Activated CD4-positive, alpha-beta T cell treated with anti-CD3 and anti-CD28 coated beads for 36 hours (primary cell): ENCODE measurements at places on chromosomes 5 and 9. TPM values are rescaled to one million over a fixed set of nuclear protein-coding genes. Genes with fewer than 3 reads are reported as not detected.

GRCh38 chr5:139828207-139828895 lies 32.7 kb downstream of the PSD2 start:
- DNase-seq: no peak

DNA sequence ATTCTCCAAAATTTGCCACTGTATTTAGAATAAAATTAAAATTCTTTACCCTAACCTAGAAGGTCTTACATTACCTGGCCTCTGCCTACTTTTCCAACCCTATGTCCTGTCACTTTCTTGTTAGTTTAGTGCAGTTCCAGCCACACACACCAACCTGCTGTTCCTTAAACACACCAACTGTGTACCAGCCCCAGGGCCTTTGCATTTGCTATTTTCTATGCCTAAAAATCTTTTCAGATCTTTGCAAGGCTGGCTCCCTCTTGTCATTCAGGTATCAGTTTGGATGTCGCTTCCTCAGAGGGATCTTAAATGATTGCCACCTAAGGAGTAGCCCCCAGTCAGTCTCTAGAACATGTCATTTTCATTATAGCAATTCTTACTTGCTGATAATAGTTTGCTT lies 17.7 kb upstream of the NRG2 start:
- no peak for DNase-seq

HSPB3 gene
- total RNA-seq: not detected

GRCh38 chr5:143685246-143685815 lies 126.6 kb upstream of the HMHB1 start:
- DNase-seq: no peak

GRCh38 chr9:74773886-74774479 lies 113.7 kb downstream of the TRPM6 start:
- DNase-seq: peak; percentile 85

DNA sequence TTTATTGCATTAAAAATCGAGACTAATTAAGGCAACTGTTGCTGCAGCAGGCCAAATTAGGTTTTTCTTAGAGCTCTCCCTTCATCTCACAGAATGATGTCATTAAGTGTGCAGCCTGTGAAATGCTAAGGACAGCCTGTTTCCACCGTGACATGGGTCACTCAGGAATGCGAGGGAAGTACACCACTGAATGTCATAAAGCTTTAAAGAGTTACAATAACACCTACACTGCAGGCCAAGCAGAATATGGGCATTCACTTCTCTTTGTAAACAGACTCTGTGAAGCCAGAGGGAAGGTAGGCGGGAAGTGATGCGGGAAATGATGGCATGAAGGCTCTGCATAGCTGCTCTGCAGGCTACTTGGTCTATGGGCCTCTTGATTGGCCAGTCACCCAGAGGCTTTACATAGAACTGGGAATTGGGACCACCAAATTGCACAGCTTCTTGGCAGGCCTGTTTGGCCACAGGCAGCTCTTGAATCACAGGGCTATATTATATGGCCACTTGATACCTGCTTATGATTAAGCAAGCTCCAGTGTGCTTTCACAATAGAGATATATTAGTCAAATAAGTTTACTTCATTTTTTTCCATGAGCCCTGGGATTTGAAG lies 28.4 kb upstream of the AOPEP start:
- no peak for DNase-seq

- no peak for DNase-seq
These were observed 44.3 kb upstream of the TESK1 start for GRCh38 chr9:35560625-35561337.

MAMDC2 gene
- not detected for total RNA-seq

PCDHGC3 gene
- 0.16 TPM for total RNA-seq

DNA sequence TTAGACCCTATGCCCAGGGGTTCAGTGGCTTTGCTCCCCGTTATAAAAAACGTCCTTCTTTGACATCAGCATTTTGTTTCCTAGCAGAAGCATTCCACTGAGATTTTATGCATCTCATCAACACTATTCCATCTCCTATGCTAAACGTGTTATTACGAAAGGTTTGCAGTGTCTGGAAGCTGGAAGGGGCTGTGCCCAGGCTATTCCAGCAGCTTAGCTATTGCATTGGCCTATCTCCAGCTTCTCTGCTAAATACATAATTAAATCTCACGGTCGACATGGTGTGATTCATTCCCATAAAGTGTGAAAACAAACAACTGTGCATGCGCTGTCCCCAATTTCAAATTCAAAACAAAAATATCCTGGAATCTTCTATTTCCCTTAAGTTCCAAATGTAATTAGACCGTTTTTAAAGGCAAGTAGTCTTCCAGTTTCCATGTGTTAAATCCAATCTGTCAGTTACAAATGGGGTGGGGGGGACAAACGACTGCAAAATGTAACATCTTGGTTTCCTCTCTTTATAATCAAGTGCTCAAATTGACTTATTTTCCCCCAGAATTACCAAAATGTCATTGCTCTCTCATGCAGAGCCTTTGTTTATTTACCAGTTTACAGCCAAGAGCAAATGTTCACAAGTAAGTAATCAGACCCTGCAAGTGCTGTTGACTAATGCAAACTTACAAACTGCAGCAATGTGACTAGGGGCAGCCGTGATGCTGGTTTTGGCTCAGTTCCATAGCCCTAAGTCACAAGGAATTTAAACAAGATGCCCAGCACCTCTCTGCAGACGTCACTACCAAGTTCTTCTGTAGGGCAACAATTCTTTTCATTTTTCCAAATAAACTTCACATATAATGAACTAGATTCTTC lies 212.3 kb upstream of the RORB start:
- no peak for DNase-seq

- no peak for DNase-seq
These were observed 30.3 kb upstream of the DENND4C start for GRCh38 chr9:19200229-19200628.

C5orf52 gene
- not detected for total RNA-seq

GRCh38 chr9:70484232-70485130 lies 70.0 kb upstream of the KLF9 start:
- DNase-seq: no peak

GRCh38 chr5:136062366-136063274 lies 33.8 kb downstream of the TGFBI start:
- peak; percentile 51 for DNase-seq

GRCh38 chr9:135248721-135249120 lies 161.3 kb downstream of the OLFM1 start:
- DNase-seq: no peak

GRIN3A gene
- not detected for total RNA-seq

DNA sequence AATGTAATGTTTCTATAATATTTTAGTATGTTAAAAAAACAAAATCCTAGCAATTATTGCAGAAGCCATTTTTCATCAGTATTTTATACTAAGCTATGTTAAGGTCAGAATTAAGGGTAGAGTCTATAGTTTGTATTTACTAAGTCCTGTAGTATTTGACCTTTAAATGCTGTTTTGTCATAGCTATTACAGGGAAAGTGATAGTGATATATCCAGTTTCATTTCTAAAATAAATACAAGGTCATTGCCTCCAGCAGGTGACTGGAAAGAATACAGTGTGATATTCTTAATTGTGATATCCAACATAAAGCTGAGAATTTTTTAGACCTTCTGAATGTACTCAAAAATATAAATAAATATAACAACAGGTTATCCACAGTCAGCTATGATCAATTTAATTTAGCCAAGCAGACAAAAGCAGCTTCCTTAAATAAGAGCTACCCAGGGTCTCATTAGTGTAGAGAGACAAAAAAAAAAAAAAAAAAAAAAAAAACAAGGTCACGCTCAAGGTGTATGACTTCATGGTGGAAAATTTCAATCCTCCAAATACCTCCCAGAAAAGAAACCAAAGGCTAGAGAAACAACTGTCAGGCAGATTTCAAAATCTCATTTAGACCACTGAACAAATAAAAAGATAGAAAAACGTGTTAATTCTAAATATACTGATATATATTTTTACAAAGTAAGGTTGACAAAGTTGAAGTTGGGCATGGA lies 278.7 kb downstream of the HCN1 start:
- no peak for DNase-seq

- no peak for DNase-seq
These were observed 297.9 kb downstream of the EFNA5 start for GRCh38 chr5:107372723-107373450.

DNA sequence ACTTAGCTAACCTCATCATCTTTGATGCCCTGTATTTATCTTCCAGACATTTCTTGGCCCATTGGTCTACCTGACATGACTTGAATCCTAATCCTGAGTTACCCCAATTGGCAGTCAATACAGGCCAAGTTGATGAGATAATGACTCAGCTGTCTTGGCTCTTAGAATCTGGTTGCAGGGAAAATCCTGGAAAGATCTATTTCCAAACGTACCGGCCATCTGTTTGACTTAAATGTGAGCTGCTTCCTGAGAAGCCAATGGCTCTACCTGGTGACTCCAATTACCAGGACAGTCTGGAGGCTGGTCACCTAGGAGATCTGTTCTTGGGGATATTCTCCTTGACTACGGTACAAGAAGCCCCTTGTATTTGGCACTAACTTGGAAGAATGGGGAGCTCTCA lies 475.2 kb upstream of the BRINP1 start:
- no peak for DNase-seq

- no peak for DNase-seq
These were observed 126.9 kb downstream of the TLE1 start for GRCh38 chr9:81562231-81563019.

RNF20 gene
- 46.4 TPM for total RNA-seq

PTGS1 gene
- not detected for total RNA-seq

DNA sequence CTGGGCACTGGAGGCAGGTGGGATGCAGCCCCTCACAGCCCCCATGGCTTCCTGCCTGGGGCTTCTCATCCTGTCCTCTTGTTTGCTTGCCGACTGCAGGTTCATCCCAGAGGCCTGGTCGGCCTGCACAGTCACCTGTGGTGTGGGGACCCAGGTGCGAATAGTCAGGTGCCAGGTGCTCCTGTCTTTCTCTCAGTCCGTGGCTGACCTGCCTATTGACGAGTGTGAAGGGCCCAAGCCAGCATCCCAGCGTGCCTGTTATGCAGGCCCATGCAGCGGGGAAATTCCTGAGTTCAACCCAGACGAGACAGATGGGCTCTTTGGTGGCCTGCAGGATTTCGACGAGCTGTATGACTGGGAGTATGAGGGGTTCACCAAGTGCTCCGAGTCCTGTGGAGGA lies 232.7 kb downstream of the ADAMTSL1 start:
- DNase-seq: no peak

GRCh38 chr5:2511706-2512105 lies 239.8 kb downstream of the IRX2 start:
- DNase-seq: no peak

GRCh38 chr5:146027751-146028150 lies 77.6 kb downstream of the PLAC8L1 start:
- DNase-seq: no peak

DNA sequence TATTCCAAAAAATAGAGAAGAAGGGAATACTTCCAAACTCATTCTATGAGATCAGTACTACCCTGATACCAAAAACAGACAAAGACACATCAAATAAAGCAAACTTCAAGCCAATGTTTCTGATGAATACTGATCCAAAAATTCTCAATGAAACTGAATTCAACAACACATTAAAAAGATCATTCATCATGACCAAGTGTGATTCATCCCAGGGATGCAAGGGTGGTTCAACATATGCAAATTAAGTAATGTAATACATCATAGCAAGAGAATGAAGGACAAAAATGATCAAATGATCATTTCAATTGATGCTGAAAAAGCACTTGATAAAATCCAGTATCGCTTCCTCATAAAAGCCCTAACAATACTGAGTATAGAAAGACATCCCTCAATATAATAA lies 4.9 kb upstream of the RCL1 start:
- no peak for DNase-seq

DNA sequence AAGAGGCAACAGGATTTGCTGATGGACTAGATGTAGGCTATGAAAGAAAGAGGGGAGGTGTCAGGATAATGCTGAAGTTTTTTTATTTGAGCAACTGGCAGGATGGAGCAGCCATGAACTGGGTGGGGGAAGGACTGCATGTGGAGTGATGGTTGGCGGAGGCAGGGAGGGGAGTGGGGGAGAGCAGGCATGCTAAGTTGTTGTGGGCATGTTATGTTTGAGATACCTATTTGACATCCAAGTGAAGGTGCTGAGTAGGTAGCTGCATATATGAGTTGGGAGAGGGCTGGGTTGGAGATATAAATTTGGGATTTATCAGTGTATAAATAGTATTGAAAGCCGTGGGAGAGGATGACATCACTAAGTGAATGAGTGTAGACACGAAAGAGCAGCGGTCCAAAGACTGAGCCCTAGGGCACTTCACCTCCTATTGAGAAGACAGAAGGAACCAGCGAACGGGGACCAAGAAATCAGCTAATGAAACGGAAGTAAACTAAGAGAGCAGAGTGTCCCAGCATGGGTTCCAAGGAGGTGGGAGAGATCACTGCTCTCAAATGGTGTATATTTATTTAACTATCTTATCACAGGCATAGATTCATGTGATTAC lies 7.4 kb downstream of the BSPRY start:
- no peak for DNase-seq

DNA sequence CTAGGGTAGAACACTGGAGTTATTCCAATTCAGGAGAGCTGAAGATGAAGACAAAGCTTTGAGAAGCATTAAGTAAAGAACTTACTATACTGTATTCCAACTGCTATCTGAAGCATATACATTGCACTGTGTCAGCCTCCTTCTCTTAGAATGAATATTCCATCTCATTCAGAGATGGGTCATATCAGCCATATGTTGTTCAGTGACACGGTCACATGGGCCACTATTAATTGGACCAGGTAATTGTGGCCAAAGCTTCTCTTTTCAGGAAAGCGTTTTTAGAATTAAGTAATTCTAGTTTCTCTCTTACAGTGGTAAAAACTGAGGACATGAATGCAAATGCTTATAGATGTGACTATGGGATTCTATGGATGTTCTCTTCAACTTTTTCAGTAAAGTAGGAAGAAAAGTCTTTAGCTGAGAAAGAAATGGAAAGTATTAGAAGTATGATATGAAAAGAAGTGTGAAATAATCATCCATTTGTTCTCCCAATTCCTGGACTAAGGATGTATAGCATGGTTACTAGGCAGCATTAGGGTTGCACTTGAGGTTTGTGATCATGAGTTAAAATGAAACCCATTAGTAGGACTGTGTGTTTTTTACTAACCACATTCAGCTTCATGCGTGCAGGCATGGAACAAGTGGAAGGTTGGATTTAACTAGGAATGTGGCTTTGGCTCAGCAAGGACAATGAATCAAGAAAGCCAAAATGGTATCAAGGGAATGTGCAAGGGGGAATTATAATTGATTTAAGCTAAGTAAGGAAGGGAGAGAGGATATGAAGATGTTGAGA lies 40.9 kb downstream of the CETN3 start:
- DNase-seq: no peak
